ENCODE measurements at places on chromosomes 13 and 19.

DNA sequence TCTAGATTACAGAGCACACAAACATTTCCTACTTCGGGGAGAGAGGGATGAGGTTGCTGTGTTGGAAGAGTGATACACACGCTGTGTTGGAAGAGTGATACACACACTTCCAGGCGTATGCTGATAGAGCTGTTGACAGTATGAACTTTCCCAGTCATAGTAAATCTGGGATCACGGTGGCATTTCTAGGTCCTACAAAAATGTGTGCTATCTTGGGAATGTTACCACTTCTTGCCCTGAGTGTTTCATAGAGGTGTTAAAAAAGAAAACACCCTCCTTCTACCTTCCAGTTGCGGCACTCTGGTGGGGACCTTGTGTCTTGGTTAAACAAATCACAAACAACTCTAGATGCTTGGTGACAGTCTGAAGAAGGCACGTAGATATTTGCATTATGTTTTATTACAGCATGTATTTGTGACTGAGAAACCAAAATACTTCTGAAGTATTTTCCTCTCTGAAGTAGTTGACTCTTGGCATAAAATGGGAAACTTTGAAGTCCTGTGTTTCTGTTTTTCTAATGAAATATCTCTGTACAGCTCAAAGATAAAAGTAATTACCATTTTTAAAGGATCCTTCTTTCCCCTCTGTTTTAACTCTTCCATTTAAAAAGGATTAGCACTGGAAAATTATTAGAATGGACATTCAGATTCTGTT is 52.5 kb downstream of the ARHGAP35 start:
- no peak for DNase-seq

GRCh38 chr13:48542138-48542537 is 9.3 kb upstream of the RCBTB2 start:
- no peak for DNase-seq

DNA sequence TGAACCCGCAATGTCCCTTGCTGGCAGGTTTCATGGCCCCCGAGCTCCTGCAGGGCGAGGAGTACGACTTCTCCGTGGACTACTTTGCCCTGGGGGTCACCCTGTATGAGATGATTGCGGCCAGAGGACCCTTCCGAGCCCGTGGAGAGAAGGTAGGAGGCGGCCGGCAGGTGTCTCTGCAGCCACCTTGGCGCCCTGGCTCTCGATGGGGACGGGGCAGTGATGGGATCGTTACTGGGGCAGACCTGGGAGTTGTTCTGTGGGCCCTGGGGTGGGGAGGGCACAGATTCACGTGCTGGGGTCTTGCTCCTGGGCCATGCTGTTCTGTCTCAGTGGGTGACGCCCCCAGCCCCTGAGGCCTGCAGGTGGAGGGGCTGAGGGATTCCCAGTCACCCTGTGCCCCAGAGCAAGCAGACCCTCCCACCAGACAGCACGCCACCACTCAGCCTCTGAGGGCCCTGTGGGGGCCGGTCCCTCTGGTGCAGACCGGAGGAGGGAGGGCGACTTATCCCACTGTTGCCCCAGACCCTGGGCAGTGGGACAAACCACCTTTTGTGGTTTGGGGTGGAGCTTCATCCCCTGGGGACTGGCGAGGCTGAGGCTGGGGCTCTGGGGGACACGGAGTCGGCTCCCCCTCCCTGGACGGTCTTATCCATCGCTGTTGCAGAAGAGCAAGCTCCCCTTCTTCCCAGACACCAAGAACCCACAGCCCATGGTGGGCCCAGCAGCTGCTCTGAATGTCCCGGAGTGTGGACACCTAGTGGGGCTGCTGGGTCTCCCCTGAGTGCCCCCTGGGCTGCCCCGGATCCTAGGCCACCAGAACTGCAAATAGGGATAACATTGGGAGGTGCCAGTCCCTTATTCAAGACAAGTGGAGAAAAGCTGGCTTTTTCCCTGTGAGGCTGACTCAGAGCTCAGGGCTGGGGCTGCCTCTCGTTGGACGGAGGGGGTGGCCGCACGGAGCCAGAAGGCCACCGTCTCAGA is 27.5 kb upstream of the TMEM255B start:
- DNase-seq, result no peak

- no peak for DNase-seq
Measured at GRCh38 chr19:50933640-50934039, 19.2 kb downstream of the KLK5 start.

DNA sequence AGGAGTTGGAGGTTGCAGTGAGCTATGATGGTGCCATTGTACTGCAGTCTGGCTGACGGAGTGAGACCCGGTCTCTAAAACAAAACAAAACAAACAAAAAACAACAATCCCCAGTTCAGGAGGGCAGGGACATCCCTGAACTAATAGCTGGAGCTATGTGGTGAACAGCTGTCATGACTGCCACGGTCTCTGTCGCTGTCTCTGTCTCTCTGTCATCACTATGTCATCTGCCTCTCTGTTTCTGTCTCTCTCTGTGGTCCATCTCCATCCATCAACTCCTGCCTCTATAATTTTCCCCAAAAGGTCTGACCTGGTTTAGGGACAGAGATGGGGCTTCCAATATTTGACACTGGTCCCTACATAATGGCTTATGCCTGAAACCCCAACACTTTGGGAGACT is 7.4 kb downstream of the ITPKC start:
- no peak for DNase-seq

GRCh38 chr13:37791699-37792098 is 77.9 kb downstream of the TRPC4 start:
- DNase-seq, result no peak

- DNase-seq, result no peak
Measured at GRCh38 chr19:51321799-51322198, 10.4 kb downstream of the IGLON5 start.

DNA sequence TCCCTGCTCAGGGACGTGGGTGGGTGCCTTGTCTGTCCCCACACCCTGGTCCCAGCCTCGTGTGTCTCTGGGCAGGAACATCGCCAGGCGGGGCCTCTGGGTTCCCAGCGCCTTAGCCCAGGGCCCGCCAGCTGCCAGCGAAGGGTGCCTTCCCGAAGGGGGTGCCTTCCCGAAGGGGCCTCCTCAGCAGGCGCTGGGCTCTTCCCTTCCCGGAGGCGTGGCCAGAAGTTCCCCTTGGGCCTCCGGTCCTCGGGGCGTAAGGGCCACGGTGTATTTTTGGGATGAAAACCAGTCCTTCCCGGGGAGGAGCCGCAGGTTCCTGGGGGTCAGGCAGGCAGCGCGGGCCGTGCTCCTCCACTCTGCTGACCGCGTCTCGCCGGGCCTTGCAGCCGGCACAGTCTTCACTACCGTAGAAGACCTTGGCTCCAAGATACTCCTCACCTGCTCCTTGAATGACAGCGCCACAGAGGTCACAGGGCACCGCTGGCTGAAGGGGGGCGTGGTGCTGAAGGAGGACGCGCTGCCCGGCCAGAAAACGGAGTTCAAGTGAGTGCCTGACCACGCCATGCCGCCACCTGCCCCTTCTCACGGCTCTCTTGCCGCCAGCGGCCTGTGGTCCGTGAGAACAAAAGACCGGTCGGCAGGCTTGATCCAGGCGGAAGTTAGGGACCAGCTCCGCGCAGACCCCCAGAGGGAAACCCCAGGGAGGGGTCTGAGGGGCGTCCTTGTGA is 6.9 kb downstream of the BSG start:
- DNase-seq, result no peak

DNA sequence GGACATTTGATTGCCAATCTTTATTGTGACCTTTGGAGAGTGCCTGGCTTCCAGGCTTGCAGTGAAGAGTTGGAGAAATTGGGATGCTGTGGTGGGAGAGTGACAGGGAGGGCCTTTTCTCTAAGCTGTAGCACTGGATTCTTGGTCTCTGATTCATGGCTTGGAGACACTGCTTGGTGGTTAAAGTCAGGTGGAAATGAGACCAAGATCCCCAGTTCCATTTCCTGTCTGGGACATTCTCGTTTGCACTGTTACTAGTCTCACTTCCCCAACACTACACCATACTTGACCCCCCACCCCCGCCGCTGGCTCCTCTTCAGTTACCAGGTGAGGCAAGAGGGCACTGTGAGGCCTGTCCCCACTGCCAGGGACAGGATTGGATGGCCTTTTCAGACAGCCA is 2.9 kb downstream of the SUPT5H start:
- DNase-seq, result no peak

GRCh38 chr19:13302526-13303270 is 152.5 kb downstream of the IER2 start:
- no peak for DNase-seq

DNA sequence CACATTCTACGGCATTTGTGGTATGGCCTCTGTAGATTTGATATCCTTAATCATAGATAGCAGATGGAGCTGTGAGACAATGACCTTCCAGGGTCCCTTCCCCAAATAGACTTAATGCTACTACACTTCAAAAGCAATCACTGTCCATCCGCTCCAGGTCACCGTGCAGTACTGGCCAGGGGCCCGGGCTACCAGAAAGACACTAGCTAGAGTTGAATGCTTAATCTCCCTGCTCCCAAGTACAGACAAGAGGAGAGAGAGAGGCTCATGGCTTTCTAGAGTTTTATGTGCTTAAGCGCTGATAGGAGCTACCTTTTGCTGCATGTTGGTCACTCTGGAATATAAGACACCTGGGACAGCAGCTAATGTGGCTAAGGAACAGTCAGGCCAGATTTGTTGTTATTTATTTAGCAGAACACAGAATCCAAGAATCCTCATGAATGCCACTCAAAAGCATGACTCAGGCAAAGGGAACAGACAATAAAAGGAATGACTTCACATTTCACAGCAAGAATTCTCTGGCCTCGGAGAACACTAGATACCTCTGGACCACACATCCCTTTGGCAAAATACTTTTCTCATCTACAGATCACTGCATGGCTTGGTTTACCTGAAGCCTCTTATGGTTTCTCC is 165.0 kb downstream of the LACC1 start:
- no peak for DNase-seq

- DNase-seq, result no peak
Measured at GRCh38 chr19:55346725-55347441, 7.2 kb downstream of the KMT5C start.

DNA sequence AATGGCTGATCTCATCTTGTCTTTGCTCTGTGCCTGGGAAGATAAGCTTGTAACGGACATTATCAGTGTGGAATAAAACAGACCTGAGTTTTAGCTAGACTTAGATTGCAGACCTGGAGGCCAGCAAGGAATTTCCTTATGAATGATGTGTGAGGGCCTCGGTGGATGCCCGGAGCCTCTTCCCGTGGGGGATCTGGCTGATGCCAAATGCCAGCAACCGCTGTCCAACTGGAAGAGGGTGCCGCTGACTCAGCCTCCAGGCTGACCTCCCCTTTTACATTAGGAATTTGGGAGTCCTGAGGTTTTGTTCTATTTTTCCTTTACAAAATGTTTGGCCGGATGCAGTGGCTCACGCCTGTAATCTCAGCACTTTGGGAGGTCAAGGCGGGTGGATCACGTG is 19.6 kb upstream of the LILRA2 start:
- DNase-seq, result no peak

DNA sequence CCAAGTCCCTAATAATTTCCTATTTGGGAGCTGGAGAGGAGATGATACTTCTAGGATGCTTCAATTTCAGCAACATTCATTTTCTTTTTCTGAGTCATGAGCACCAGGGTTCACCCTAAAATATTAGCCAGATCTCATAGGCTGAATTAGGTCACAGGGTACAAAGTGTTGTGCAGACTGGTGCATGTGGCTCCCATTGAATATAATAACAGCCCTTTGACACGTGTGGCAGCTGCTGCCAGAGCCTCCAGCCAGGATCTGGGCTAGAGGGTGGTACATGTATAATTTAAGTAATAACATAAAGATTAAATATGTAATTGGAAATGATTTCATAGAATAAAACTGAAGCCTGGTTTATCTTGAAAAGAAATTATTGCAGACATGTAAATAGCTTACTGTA is 244.9 kb downstream of the ATP8A2 start:
- no peak for DNase-seq

- no peak for DNase-seq
Measured at GRCh38 chr13:46213242-46213641, 1.5 kb downstream of the LRRC63 start.

DNA sequence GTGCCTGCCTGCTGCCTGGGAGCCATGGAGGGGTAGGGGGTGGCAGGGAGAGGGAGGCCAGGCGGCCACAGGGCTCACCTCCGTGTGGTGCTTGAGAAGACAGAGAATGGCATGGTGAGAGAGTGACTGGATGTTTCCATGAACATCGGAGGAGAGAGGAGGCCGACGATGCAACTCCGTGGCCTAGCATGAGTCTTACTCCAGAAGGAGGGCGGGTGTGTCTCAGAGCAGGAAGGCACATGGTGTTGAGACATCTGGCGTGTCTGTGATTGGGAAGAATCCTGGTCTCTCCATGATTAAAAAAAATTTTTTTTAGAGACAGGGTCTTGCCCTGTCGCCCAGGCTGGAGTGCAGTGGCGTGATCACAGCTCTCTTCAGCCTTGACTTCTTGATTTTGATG is 5.1 kb downstream of the IRGC start:
- no peak for DNase-seq

DNA sequence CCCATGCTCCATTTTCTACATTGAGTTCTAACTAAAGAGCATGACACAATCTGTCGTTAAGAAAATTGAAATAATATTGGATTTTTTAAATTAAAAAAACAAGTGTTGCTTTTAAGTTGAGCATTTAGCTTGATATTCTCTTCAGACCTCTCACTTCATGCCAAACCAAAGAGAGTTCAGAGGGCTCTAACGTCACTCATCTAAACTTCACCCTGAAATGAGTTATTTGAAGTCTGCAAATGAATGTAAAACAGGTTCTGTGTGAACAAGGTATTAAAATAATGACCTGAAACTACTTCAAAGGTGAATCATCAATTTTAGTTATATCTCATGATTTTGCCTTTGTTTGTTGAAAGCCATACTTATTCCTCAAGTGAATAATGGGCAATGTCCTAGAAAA is 61.8 kb downstream of the MRPL57 start:
- no peak for DNase-seq

DNA sequence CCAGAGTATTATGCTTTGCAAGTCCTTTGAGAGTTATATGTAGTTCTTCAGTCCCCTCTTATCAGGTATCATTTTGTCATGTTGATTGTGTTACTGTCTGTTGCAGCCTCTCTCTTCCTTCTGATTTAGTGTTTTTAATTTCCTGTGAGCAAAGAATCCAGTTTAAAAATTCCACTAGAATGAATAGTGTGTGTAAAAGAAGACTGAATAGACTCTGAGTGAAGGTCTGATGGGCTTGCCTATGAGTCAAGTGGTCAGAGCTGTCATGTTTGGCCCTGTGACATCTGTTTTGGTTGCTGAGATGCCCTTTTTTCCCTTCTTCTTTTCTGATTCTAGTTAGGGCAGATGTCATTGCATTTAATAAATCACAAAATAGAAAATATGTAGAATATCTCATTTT is 23.3 kb upstream of the KCTD4 start:
- no peak for DNase-seq

- DNase-seq, result no peak
Measured at GRCh38 chr13:20258963-20259288, 26.8 kb upstream of the GJB6 start.
